Hematopoietic multipotent progenitor cell treated with erythropoietin and hydrocortisone succinate and interleukin-3 and kit ligand, for 15 days (in vitro differentiated cells): ENCODE measurements at places on chromosomes 7 and 10.

DNA sequence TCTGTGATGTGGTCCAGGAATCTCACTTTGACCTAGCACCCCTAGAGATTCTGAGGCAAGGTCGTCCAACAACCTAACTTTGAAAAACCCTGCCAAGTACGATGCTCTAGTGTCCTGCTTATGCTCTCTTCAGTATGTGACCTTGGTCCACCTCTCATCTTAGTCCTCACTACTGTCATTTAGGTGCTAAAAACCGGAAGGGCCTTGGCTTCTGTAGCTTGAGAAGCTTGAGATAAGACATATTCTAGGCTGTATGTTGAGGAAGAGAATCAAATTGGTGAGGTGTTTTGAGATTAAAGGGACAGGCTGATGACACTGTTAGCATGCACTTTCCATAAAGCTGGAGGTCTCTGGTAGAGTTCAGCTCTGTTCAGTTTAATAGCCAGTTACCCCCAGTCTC lies 57.0 kb upstream of the MTPN start:
- no peak for DNase-seq

DNA sequence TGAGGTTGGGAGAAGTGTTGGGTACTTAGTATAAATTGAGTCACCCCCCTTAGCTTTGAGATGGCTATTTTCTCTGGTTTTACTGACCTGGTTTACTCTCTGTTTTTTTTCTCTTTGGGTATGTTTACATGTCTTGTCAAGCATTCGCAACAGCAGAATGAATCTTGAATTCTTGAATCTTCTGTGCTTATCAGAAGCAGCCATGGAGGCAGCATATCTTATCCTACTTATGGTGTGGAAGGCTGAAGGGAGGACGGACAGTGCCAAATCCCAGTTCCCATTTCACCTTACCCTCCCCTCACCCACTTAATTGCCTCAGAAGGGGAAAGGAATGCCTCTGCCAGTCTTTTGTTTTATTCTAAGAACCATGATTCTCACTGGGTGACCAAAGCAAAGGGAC lies 3.7 kb downstream of the SND1 start:
- DNase-seq, result peak; percentile 12

DNA sequence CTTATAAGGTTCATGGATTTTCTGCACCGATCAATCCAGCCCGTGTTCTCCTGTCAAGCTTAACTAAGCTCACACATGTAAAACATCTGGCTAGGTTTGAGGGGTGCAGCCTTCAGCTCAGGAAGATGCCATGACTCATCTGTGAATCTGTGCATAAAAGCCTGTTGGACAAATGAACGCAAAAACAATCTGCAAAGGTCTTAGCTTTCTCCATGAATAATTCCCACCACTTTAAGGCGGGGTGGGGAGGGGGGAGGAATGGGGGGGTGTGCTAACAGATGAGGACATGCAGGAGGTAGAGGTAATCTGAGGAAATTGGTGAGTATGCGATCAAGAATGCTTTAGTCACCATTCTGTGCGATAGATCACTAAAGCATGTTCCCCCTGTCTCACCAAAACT lies 4.8 kb downstream of the DOCK4 start:
- no peak for DNase-seq

GRCh38 chr7:2930310-2931033 lies 86.4 kb upstream of the GNA12 start:
- no peak for DNase-seq

DNA sequence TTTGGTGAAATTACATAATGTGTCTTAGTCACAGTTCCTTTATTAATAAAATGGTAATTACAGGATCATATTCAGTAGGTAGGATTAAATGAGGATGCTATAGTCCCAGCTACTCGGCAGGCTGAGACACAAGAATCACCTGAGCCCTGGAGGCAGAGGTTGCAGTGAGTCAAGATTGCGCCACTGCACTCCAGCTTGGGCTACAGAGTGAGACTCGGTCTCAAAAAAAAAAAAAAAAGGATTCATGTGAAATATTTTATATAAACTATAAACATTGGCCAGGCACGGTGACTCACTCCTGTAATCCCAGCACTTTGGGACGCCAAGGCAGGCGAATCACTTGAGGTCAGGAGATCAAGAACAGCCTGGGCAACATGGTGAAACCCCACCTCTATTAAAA lies 197.9 kb downstream of the IMMP2L start:
- DNase-seq, result no peak

GRCh38 chr10:110016039-110016438 lies 8.3 kb downstream of the ADD3 start:
- peak; percentile 29 for DNase-seq
